ENCODE measurements at places on chromosomes 6 and 20.

GRCh38 chr6:31351401-31352309 is 5.3 kb downstream of the HLA-B start:
- no peak for DNase-seq

GRCh38 chr20:38290829-38291814 is 12.8 kb upstream of the BPI start:
- DNase-seq = no peak

- DNase-seq = no peak
These were observed 83.7 kb upstream of the RALY start for GRCh38 chr20:33910056-33910455.

- DNase-seq = no peak
These were observed 26.4 kb upstream of the PIM1 start for GRCh38 chr6:37143585-37143984.

DNA sequence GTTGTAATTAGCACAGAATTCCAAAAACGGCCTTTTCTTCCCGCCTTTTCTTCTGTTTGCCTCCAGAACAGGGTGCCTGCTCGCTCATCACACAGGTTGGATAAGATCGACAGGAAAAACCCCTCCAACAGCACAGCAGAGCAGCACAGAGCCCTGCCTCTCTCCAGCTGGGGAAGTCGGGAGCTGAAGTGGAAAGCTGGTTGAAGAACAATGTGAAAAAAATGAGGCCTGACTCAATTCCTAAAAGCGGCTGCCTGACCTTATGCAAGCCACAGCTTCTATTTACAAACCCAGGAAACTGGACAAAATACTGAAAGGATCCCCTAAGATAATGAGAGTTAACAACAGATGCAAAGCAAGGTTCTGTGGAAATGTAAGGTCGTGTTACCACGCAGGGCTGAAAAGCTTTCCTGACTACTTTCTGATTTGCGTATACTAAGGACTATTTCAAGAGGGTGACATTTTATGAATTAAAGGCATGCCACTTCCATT is 116.9 kb downstream of the TTLL2 start:
- no peak for DNase-seq

DNA sequence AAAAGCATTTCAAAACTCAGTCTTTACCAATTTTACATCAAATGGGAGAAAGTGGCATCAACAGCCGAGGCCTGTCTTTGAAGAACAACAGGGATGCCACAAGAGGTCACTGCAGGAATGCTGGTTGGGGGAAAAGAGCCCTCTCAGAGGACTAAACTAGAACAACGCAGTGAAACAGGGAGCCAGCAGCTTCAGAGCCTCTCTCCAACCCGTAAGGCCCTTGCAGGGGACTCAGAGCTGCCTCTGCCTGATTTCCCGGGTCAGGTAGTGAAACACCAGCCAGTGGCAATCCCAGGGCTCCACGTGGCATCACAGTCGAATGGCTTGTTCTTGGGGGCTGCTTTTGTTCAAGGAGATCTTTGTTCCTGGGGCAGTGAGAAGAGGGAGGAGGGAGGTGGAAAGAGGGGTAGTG is 55.0 kb upstream of the KCNK16 start:
- no peak for DNase-seq

- no peak for DNase-seq
These were observed 264.3 kb downstream of the PTPRK start for GRCh38 chr6:128256095-128256494.

DNA sequence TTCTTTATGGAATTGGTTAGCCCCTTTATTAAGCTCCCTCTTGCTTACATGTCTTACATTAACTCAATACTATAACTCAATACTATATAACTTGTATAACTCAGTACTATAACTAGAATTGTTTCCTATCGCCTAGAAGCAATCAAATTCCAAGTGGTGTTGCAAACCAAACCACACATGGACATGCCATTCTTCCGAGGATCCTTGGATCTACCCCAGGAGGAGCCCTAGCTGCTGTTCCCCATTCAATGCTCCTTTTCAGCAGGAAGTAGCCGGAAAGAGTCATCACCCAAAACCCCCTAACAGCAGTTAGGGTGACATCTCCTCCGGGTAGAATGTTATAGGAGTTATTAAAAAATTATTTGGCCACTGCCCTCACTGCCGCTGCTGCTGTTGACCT is 40.5 kb downstream of the PLN start:
- DNase-seq = no peak

- no peak for DNase-seq
These were observed 2.7 kb downstream of the FOXA2 start for GRCh38 chr20:22581437-22582385.

DNA sequence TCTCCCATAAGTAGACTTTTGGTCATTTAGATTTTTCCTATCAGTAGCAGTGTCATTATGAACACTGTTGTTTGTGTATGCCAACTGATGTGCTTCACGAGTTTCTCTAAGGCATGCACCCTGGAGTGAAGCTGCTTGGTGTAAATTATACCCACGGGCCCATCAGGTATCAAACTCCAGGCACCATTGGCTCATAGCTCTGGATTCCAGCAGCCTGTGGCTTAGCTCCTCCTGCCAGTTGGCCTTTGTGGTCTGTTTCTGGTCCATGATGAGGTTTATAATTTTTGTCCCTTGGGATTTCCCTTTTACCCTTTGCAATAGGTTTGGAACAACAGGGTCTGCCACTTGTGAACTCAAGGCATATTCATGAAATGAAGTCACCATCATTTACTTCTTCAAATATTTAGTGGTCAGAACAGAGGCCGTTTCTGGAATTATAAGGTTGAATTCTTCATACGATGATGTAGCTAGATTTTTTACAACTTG is 350.5 kb downstream of the PRL start:
- no peak for DNase-seq

DNA sequence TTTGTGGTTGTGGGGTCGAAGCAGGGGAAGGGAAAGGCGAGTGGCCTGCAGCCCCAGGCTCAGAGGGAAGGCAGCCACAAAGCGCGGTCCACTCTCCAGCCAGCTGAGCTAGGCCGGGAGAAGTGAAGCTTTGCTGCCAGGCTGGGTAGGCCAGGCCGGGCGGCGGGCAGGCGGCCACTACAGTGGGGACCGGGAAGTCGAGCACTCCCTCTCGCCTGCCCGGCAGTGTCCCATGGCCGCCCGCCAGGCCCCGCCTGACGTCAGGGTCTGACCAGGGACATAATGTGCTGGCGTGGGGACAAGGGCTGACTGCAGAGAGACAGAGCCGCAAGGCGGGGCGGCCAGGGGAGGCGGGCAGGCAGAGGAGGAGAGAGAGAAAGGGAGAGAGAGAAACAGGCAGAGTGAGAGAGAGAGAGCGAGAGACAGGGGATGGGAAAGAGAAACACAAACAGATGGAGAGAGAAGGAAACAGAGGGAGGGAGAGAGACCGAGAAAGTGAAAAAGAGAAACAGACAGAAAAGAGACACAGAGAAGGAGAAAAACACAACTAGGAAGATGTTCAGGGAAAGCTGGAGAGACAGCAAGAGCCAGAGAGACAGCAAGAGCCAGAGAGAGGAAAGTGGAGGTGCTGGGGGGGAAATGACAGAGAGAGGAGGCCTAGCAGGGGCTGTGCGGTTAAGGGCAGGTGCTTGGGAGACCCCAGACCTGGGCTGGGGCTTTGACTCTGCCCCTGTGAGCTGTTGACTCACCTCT is 94.5 kb upstream of the PTPN1 start:
- DNase-seq = no peak

DNA sequence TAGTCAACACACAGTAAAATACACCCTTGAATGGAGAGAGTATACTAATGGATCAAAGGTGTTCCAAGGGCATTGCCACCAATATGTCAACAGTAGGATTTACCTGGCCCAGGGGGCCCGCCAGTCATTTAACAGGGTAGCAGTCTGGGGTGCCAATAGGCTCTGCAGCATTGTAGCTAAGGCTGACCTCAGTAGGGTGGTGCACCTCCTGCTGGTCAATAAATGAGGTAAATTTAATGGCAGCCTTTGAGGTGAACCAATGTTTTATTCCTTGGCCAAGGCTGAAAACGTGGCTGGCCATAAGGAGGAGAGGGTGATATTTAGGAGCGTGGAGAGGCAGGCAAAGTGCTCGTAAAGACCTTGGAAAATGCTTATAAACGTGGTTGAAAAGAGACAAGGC is 147.2 kb downstream of the RPS12 start:
- DNase-seq = no peak

GRCh38 chr20:37096415-37097041 is 731 bp upstream of the RBL1 start:
- no peak for DNase-seq

- DNase-seq = no peak
These were observed 84.5 kb downstream of the KIF13A start for GRCh38 chr6:17902974-17903373.

GRCh38 chr6:80271074-80271473 is 164.6 kb downstream of the BCKDHB start:
- no peak for DNase-seq

GRCh38 chr6:11535801-11536230 is 1.7 kb upstream of the TMEM170B start:
- DNase-seq = no peak

DNA sequence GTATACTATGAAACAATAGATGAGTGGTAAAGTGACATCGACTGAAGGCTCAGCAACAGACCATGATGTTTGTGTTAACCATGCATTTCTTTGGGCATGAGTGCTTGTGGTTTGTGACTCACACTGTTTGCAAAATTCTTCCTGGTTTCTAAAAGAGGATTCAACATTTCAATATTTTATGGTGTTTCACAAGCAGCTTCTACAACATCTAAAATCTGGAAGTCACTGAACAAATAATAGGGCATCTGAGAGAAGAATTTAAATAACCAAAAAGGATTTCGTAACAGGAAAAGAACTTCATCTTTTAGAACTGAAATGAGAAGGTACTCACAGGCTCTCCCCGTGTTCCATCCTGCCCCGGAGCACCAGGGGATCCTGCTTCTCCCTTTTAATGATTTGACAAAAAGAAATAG is 146.2 kb downstream of the COL21A1 start:
- no peak for DNase-seq

DNA sequence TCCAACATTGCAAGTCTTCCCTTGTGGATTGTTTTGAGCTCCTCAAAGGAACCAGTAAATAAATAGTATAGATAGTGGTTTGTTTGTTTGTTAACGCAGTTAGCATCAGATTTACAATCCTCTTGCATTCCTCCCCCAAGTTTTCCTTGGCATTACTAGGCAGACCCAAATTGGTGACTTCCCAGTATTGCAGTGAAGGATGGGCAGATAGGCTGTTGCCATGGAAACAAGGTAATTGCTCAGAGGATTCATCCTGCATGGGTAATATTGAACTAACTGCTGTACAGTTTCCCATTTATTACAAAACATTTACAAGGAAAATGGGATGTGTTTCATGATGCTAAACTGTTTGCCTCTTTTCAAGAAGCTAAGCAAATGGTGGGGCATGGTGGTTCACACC is 477.2 kb downstream of the EPM2A start:
- DNase-seq = no peak

GRCh38 chr6:41578217-41579087 is 32.3 kb downstream of the FOXP4 start:
- DNase-seq = no peak

- DNase-seq = no peak
These were observed 152.8 kb downstream of the TMEM200A start for GRCh38 chr6:130518588-130518987.

GRCh38 chr20:3420211-3420707 is 12.8 kb upstream of the DNAAF9 start:
- peak; percentile 5 for DNase-seq

DNA sequence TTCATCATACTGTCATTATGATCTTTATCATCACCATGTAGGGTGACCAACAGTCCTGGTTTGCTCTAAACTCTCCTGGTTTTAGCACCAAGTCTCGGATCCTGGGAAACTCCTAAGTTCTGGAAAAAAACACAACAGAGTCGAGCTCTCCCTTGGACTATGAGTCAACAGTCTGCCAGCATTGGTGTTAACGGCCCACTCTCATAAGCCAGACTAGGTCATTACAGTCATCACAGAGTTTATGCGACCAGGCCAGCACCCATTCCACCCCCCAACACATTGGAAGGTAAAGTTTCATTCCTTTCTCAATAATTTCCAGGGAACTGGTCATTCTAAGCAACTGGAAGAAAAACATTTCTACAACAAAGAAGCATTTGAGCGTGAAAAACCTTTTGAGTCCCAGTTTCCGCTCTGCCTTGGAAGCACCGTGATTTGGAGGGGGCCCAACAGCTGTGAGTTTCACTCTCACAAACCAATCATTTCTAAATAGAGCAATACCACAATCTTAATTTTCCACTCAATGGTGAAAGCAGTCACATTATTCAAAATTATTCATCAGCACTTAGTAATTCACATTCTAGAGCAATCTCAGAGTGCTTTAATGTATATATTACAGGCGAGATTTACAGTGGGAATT is 445.0 kb downstream of the CDH26 start:
- DNase-seq = no peak

DNA sequence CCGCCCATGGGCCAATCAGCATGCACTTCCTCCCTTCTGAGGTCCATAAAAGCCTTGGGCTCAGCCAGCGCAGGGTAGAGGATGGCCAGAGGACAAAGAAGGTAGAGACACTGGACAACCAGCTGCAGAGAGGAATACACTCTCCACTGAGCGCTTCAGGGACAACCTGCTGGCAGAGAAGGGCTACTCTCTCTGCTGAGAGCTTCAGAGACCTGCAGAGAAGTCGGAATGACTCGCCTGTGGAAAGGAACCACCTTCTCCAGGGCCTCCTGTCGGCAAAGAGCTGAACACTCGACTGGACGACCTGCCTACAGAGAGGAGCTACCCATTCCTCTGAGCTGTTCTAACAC is 31.4 kb upstream of the SLA2 start:
- no peak for DNase-seq

GRCh38 chr6:69064226-69064625 is 429.1 kb downstream of the ADGRB3 start:
- no peak for DNase-seq

DNA sequence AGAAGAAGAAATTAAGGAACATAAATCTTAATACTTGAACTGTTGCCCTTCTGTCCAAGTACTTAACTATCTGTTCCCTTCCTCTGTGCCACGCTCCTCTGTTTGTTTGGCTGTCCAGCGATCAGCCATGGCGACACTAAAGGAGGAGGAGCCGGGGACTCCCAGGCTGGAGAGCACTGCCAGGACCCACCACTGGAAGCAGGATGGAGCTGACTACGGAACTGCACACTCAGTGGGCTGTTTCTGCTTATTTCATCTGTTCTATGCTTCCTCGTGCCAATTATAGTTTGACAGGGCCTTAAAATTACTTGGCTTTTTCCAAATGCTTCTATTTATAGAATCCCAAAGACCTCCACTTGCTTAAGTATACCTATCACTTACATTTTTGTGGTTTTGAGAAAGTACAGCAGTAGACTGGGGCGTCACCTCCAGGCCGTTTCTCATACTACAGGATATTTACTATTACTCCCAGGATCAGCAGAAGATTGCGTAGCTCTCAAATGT is 17.1 kb downstream of the IRF4 start:
- DNase-seq = no peak

Measured in stimulated activated CD8-positive, alpha-beta memory T cell treated with anti-CD3 and anti-CD28 coated beads, Interleukin-7, amount 100 ng/mL, for 4 hours (primary cell).